Stomach (tissue), 19 donors: ENCODE measurements at places on chromosomes 2 and 18. TPM values are rescaled to one million over a fixed set of nuclear protein-coding genes. Genes with fewer than 3 reads are reported as not detected.

DNA sequence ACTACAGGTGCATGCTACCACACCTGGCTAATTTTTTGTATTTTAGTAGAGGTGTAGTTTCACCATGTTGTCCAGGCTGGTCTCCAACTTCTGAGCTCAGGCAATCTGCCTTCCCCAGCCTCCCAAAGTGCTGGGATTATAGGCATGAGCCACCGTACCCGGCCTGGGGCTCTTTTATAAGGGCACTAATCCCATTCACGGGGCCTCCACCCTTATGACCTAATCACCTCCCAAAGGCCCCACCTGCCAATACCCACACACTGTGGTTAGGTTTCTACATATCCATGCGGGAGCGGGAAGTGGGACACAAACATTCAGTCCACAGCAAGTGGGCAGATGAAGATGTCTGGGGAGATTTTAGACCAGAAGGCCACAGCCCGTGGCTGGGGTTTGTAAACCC lies 164.7 kb upstream of the SH3BP4 start:
- no peak overlapping the region for H3K4me3 ChIP-seq
- H3K27ac ChIP-seq = no peak overlapping the region
- DNase-seq = no peak
- H3K27me3 ChIP-seq = no peaks in the 10 kb centered on the region
- H3K36me3 ChIP-seq = no peaks in the 10 kb centered on the region
- no peaks in the 10 kb centered on the region for H3K4me1 ChIP-seq

The NMUR1 gene
- not detected for total RNA-seq

- no peaks in the 10 kb centered on the region for H3K27me3 ChIP-seq
- no peak for DNase-seq
- H3K4me1 ChIP-seq = no peaks in the 10 kb centered on the region
- H3K36me3 ChIP-seq = no peaks in the 10 kb centered on the region
- H3K4me3 ChIP-seq = no peak overlapping the region
These were observed 82.8 kb upstream of the CCBE1 start for GRCh38 chr18:59779979-59780378.

GRCh38 chr2:43131051-43131889 lies 95.1 kb downstream of the ZFP36L2 start:
- no peak overlapping the region for H3K4me3 ChIP-seq
- H3K4me1 ChIP-seq = peaks cover 67% of the 10 kb centered on the region
- peak; percentile 94 for DNase-seq
- H3K27me3 ChIP-seq = no peaks in the 10 kb centered on the region
- H3K36me3 ChIP-seq = no peaks in the 10 kb centered on the region

- DNase-seq = no peak
- H3K36me3 ChIP-seq = no peaks in the 10 kb centered on the region
- H3K27me3 ChIP-seq = no peaks in the 10 kb centered on the region
- no peak overlapping the region for H3K27ac ChIP-seq
- H3K4me3 ChIP-seq = no peak overlapping the region
These were observed 15.2 kb downstream of the R3HDM1 start for GRCh38 chr2:135546436-135546835.

DNA sequence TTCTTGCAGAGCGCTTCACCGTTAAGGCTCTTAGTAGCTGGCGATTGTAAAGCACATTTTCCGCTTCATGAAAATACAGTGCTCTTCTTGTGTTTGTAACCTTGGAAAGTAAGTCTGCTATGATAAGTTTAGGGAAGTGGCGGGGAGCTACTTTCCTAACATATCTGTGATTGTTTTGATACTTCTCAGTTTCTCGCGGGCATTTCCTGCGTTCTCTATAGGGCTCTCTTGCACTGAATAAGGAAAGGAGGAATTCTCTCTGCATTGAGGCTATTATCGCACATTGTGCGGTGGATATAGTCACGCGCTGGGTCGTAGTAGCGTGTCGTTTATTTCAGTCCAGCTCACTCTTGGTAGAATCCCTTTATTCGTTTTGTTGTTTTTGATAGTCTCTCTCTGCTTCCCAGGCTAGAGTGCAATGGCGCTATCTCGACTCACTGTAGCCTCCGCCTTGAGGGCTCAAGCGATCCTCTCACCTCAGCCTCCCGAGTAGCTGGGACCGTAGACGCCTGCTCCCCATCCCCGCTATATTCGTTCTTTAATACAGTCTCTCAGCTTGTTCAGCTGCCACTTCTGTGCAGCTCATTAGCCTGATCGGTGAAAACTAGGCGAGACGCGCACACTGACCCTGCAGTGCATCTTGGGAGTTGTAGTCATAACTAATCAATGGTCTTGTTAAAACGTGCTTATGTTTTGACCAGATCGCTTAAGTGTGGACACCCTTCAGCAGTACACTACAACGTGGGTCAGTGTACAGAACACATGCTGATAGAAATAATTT lies 1.0 kb upstream of the PPP4R3B start:
- H3K27ac ChIP-seq = peak overlapping the region; percentile 98
- peaks cover 36% of the 10 kb centered on the region for H3K4me1 ChIP-seq
- peak overlapping the region; percentile 96 for H3K4me3 ChIP-seq
- DNase-seq = peak; percentile 51
- peaks cover 26% of the 10 kb centered on the region for H3K36me3 ChIP-seq

The CROCC2 gene
- not detected for total RNA-seq

DNA sequence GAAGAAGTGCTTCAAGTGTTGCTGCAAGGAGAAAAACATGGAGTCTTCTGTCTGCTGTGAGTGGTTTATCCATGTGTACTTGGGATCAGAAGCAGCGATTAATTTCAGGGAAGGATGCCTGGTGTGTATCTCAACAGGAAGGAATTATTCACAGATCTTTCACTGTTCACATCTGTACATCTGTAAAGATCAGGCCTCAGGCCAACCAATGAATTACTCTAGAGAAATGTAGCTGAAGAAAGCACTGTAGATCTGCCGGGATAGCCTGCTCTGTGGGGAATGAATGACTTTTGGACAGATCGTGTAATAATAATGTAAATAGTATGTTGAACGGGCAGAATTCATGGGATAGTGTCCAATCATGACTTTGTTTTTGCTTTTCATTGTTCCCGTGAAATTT lies 54.0 kb upstream of the SPP2 start:
- H3K4me3 ChIP-seq = no peak overlapping the region
- no peaks in the 10 kb centered on the region for H3K27me3 ChIP-seq
- no peaks in the 10 kb centered on the region for H3K36me3 ChIP-seq
- H3K4me1 ChIP-seq = no peaks in the 10 kb centered on the region

DNA sequence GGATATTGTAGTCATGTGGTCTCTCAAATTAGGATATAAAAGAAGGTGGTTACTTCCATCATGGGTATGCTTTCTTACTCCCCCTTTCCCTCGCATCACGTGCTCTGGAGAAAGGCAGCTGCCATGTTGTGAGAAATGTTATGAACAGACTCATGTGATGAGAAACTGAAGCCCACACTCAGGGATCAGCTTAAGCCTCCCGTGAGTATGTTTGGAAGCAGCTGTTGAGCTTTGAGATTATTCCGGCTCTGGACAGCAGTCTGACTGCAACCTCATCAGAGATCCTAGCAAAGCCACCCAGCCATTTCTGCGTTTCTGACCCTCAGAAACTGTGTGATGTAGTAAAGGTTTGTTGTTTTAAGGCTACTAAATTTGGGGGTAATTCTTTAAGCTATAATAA lies 700.1 kb downstream of the ADCYAP1 start:
- no peaks in the 10 kb centered on the region for H3K27me3 ChIP-seq
- no peaks in the 10 kb centered on the region for H3K4me1 ChIP-seq
- no peak for DNase-seq
- H3K27ac ChIP-seq = no peak overlapping the region

The OTOS gene
- total RNA-seq = not detected

The LRP1B gene
- total RNA-seq = 0.45 TPM

The NCKAP5 gene
- total RNA-seq = not detected

The SCG2 gene
- 7.1 TPM for total RNA-seq

GRCh38 chr2:83386549-83386948 lies 1072.5 kb downstream of the SUCLG1 start:
- H3K27me3 ChIP-seq = no peaks in the 10 kb centered on the region
- no peak overlapping the region for H3K27ac ChIP-seq
- H3K36me3 ChIP-seq = no peaks in the 10 kb centered on the region
- no peak for DNase-seq

DNA sequence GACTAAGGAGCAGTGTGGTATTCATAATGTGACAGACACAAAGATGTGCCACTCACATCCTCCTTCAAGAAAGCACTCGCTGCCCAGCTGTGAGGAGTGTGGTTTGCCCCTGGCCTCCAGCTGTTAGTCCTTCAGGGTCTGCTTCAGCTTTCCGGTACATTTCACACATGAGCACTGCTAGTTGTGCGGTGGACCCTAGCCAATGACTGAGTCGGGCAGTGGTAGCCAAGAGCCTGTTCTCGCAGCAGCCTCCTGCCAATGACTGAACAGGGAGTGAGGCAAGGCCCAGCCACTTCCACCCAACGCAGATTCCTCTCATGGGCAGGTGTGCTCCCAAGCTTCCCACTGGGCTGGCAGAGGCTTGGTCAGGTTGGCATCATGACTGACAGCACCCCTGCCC lies 254.3 kb downstream of the RBM43 start:
- no peaks in the 10 kb centered on the region for H3K4me1 ChIP-seq
- no peaks in the 10 kb centered on the region for H3K27me3 ChIP-seq
- DNase-seq = no peak

DNA sequence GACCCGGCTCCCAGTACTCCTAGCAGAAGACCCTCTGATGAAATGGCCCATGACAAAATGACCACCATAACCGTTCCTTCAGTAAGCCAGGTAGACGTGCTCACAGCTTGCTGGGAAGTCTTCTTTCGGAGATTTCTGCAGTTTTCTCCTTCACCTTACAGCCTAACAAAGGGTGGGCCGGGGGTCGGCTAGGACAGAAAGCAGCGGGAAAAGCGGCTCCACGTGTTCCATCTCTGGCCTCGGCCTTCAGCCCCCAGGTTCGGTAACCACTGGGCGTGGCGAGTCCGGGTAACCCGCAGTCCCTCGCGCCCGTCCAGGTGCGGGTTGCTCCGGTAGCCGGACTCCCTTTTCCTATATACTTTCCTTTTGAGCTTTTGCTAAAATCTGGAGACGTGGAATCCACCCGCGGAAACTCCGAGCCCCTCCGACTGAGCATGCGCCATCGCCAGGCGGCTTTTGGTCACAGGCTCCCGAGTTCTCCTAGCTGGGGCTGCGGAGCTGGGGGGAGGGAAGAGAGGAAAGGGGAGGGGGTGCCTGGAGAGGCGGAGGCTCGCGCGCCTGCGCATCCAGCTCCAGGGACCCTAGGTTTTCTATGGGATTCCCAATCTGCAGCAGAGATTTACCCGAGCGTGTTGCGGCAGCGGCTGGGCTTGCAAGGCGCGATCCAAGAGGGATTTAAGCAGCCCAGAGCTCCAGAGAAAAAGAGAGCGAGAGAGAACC lies at the start of gene VSNL1:
TSS of gene VSNL1 (plus strand) at position 604 of the 720 bp plus-strand sequence. CDS start 51,379 bp downstream, outside the sequence.
- H3K27ac ChIP-seq = peak within 1 kb of the TSS; percentile 82
- H3K4me3 ChIP-seq = peak within 1 kb of the TSS; percentile 53
- H3K4me1 ChIP-seq = no peaks in the 10 kb centered on the region
- H3K27me3 ChIP-seq = no peaks in the 10 kb centered on the region
- H3K36me3 ChIP-seq = no peaks in the 10 kb centered on the region

- DNase-seq = no peak
- H3K4me3 ChIP-seq = no peak overlapping the region
These were observed 13.4 kb downstream of the CERS6 start for GRCh38 chr2:168469281-168469988.

The IMMT gene
- total RNA-seq = 49.6 TPM

The OBSL1 gene
- 47.1 TPM for total RNA-seq

- no peaks in the 10 kb centered on the region for H3K27me3 ChIP-seq
- no peak overlapping the region for H3K27ac ChIP-seq
- DNase-seq = no peak
- no peak overlapping the region for H3K4me3 ChIP-seq
These were observed 116.1 kb upstream of the CYP1B1 start for GRCh38 chr2:38192046-38192445.

The DCDC2C gene
- not detected for total RNA-seq

DNA sequence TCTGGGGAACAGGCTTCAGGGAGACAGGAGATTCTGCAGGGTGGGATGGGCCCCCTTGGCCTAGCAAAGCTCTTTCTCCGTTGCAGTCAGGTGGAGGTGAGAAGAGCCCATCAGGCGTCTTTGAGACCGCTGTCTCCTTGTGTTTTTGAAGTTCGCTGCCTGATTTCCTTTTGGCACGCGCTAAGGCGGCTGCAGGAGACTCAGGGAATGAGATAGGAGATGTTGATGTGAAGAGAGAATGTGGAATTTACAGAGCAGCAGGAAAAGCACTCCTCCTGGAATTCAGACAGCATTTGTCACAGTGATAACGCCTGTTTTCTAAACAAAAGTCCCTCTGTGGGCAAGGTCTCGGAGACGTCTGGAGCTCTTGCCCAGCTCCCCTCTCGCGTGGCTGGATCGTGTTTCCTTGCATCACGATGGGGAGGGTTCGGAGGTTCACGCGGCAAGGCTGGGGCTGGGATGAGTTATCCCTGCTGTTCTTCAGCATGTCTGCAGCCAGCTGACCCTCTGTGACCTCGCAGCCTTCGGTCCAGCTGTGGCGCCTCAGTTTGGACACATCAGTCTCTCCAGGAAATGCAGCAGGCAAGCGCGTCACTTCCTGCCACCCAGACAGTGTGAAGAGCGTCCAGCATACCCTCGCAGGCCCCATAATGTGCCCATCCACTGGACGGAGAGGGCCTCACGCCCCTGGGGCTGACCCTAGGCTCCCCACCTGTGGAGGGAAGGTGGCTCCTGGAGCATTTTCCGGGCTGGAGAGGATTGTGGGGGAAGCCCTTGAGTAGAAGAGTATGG lies 30.2 kb downstream of the GLI2 start:
- H3K4me1 ChIP-seq = peaks cover 9% of the 10 kb centered on the region
- H3K36me3 ChIP-seq = no peaks in the 10 kb centered on the region

DNA sequence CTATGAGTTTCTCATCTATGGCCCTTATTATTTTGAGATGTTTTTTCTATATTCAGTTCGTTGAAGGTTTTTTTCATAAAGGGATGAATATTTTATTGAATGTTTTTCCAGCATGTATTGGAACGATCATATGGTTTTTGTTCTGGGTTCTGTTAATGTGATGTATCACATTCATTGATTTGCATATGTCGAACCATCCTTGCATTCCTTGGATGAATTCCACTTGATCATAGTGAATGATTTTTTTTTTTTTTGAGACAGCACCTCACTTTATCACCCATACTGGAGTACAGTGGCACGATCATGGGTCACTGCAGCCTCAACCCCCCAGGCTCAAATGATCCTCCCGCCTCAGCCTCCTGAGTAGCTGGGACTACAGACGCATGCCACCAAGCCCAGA lies 5.5 kb upstream of the NEMP2 start:
- DNase-seq = no peak
- H3K4me3 ChIP-seq = no peak overlapping the region
- peaks cover 6% of the 10 kb centered on the region for H3K4me1 ChIP-seq
- H3K27ac ChIP-seq = no peak overlapping the region
- no peaks in the 10 kb centered on the region for H3K27me3 ChIP-seq

GRCh38 chr2:200322607-200323006 lies 16.1 kb downstream of the SPATS2L start:
- no peak overlapping the region for H3K4me3 ChIP-seq
- no peaks in the 10 kb centered on the region for H3K27me3 ChIP-seq
- H3K36me3 ChIP-seq = no peaks in the 10 kb centered on the region
- H3K4me1 ChIP-seq = peaks cover 36% of the 10 kb centered on the region
- no peak overlapping the region for H3K27ac ChIP-seq
